ENCODE measurements at places on chromosomes 7 and 10. TPM values are rescaled to one million over a fixed set of nuclear protein-coding genes. Genes with fewer than 3 reads are reported as not detected.

APBB1IP gene
- 8.5 TPM for total RNA-seq

- DNase-seq, result no peak
Measured at GRCh38 chr7:50531928-50532327, 33.3 kb downstream of the DDC start.

GRCh38 chr10:51074238-51075028 lies at the start of gene PRKG1:
PRKG1 (plus strand) TSS chr10:51074487.
- peak; percentile 39 for DNase-seq

DNA sequence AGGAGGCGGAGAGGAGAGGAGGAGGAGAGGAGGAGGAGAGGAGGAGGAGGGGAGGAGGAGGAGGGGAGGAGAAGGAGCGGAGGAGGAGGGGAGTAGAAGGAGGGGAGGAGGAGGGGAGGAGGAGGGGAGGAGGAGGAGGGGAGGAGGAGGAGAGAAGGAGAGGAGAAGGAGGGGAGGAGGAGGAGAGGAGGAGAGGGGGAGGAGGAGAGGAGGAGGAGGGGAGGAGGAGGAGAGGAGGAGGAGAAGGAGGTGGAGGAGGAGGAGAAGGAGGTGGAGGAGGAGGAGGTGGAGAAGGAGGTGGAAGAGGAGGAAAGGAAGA lies 15.5 kb upstream of the CRCP start:
- DNase-seq, result no peak

- no peak for DNase-seq
Measured at GRCh38 chr10:125152450-125153368, 7.7 kb downstream of the CTBP2 start.

DNA sequence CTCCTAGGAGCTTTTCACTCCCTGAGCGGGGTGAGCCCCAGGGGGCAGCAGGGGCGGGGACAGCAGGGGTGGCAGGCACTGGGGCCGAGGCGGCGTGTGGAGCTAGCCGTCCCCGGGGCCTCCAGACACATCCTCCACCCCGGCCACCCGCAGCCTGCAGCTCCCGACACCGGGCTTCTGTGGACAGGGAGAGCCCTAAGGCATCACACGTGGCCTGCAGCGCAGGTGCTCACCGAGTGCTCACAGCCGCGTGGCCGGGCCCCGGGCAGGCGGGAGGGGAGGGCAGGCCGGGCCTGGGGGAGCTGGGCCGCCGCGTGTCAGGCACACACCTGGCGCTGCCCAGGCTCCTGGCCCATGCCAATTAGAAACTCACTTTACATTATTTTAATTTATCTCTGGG lies 51.4 kb downstream of the MICALL2 start:
- DNase-seq, result no peak

- no peak for DNase-seq
Measured at GRCh38 chr7:101779267-101779666, 38.2 kb upstream of the CUX1 start.

DNA sequence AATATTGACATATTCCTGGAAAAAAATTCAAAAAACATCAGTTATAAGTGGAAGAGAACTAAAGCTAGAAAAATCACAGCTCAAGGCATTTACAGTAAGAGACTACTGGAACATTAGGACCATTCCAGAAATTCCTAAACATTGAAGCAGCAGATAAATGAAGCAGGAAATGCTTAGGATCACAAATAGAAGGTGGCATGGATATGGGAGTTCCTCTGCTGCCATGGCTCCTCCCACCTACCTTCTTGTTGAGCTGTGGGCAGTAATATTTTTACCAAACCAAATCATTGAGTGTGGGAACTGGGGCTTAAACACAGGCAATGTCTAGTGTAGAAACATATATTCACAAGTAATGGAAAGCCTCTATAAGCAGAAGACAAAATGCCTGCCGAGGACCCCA lies 292.8 kb downstream of the ANKRD7 start:
- no peak for DNase-seq

DNA sequence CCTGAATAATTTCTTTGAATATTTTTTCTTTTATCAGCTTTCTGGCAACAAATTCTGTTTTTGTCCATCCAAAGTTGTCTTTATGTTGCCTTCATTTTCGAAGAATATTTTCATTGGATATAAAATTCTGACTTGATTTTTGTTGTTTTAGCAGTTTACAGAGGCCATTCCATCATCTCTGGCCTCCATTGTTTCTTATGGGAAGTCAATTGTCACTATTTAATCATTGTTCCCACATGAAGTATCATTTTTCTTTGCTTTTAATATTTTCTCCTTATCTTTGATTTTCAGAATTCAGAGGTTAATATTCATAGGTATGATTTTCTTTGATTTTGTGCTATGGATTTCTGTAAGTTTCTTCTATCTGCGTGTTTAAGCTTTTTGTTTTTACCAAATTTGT lies 512.6 kb downstream of the LRMDA start:
- DNase-seq, result no peak

GRCh38 chr7:40468891-40469864 lies 334.4 kb downstream of the SUGCT start:
- no peak for DNase-seq

DNA sequence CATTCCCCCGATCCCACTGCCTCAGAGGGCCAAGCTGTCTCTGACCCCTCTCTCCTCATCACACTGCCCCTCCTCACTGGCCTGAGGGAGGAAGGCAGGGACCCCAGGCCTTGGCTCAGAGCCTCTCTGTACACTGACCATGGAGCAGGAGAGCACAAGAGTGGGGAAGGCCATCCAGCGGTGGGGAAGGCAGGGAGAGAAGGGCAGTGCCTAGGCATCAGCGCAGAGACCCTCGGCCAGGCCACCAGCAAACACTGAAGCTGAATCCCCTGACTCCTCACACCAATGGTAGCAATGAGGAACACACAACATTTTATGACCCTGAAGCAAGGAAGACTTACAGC lies 14.8 kb downstream of the OGDHL start:
- DNase-seq, result no peak

CALHM1 gene
- not detected for total RNA-seq

DNA sequence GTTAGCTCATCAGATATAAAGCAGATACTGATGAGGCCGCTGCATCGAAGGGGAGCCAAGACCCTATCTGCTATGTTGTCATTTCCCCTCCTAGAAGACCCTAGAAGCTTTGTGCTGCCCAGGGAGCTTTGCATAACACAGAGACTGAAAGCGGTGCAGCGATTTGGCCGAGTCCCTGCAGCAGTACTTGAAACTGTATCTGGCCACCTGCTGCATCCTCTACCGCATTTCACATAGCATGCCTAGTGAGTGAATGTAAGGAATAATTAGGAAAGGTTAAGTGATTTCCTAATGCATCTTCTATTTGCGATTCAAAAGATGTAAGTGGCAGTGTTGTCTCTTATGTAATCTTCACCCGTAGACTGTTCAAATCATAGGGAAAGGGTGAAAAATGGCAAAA lies 106.7 kb downstream of the LRMDA start:
- no peak for DNase-seq

DNA sequence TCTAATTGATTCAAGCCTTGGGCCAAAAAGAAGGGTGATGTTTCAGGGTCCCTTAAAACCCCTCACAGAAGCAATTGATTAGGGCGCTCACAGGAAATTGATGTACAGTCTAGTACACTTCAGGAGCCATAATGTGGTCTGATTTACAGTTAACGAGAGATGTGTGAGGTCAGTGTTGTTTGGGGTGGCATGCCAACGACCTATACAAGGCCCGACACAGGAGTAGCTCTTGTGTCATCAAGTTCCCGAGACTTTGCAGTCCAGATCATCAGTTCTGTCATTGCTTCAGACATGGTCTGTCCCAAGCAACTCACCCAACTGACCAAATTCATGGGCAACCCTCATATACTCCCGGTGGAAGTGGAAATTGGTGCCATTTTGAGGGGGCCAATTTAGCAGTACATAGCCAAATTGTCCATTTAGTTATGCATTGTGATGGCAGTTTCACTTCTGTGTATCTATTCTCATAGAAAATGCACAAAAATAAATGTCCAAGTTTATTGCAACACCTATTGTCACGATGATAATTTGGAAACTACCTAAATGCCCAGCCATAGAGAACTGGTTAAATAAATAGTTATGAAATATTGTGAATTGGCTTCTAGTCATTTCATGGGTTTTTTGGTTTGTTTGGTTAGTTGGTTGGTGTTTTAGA lies 18.0 kb upstream of the ARID5B start:
- no peak for DNase-seq

All from omental fat pad (tissue), 4 donors.